Activated CD8-positive, alpha-beta memory T cell treated with anti-CD3 and anti-CD28 coated beads for 24 hours (primary cell): ENCODE measurements at places on chromosomes 7 and 10.

DNA sequence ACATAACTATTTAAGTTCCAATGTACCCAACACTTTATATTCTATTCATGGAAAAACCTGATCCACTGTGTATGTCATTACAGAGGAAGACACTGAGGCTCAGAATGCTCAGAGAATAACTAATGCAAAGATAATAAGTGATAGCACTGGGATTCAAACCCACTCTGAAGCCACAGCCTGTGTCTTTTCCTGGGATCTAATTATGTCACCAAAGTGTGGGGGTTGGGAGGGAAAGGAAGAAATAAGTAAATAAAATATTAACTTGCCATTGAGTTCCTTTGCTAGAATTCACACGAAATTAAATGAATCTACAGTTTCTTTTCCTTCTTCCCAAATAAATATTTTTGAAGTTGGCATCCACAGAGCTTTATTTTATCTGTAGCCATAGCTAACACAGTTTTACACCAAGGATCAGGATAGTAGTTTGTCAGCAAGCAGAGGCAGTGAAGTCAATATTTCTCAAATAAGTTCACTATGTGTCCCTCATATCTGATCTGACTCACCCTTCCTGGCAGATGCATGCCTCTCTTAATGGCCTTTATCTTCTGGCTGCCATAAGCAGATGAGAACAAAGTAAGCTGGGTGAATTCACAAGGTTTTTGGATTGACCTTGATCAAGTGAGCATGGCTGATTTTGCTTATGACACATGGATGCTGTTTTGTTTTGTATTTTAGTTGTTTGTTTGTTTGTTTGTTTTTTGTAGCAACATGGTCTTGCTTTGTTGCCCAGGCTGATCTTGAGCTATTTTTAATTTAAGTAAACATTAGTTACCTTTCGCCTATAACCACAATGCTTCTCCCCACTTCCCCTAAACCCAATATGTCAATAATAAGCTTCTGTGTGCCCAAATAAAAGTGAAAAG is 6.3 kb downstream of the RAPGEF5 start:
- no peak for DNase-seq

GRCh38 chr10:121300723-121301122 is 297.5 kb downstream of the FGFR2 start:
- DNase-seq = no peak

GRCh38 chr7:117364339-117365080 is 41.7 kb upstream of the WNT2 start:
- no peak for DNase-seq

- DNase-seq = no peak
Observed at GRCh38 chr7:29557954-29558353, 5.7 kb upstream of the PRR15 start.

DNA sequence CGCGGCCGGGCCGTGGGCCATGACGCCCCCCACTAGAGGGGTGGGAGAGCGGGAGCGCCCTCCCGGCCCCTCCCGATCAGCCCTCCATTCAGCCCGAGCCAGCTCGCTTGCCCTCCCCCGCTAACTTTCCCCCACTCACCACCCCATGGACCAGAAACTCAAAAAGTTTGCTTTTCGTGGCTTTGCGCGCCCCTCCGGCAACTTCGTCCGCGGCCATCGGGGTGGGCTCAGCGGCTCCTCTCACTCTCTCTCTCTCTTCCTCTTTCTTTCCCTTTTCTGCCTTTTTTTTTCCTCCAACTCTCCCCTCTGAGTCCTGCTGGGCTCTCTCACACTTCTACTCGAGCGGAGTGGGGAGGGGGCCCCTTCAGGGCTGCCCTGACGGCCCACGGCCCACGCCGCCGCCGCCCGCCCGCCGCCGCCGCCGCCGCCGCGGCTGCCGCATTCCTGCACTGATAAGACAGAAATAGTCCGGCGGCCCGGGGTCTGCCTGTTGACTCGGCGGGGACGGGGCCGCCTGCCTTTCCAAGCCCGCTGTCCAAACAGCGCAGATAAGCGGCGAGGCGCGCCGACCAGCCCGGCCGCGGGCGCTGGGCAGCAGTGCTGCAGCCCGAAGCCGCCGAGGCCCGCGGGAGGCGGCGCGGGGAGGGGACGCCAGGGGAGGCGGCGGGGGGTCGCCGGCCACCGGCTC is at the start of gene SMARCD3:
SMARCD3 (minus strand) TSS at position 349 of the 688 bp plus-strand sequence; CDS start at position 217, 132 bp downstream.
- peak; percentile 76 for DNase-seq
